ENCODE measurements at places on chromosomes 6 and 20. TPM values are rescaled to one million over a fixed set of nuclear protein-coding genes. Genes with fewer than 3 reads are reported as not detected.

DNA sequence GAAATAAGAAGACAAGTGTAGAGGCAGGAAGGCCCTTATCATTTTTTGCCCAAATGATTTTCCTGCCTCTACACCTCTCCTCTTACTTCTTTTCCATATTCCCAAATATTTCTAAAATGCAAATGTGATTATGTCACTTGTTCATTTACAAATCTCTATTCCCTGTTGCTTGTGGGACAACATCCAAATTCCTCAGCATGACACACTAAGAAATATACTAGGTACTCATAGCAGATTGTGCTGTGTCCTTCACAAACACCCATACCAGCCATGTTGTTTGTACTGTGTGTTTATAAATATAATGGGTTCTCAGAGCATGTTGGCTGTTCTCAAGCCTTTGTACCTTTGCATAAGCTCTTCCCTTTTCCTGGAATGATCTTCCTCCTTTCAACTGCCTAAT, 17.7 kb upstream of the FYN start:
- DNase-seq, result no peak

DNA sequence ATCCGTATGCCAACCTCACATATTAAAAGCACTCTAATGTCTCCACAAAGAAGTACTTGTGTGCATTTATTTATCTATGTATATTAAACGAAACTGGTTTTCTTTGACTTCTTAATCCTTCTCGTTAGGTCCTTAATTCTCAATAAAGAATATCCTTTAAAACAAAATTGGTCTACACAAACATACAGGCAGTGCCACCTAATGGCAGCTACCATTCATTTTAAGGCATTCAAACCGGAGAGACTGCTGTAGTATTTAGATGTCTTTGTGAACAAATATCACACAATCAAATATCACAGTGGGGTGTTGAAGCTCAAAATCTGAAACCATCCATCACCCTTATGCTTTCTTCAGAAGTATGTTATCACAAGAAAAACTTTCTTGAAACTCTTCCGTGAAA, 96.6 kb upstream of the IRAK1BP1 start:
- DNase-seq, result peak; percentile 17

DNA sequence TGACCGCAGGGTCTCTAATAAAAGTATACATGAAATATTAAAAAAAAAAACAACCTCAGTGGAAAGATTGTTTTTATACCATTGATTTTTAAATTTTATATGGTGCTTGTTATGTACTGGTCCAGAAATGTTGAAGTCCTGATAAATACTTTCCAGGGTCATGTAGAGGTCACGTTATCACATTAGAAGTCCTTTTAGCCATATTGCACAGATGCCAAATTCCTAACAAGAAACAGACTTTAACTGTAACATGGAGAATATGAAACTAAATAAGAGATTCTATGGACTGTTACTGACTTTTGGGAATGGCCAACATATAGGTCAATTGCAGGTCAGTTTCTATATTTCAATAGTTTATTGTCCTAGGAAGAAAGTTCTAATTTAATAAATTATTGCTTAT, 89.0 kb downstream of the ADGRB3 start:
- DNase-seq, result no peak

- peak; percentile 33 for DNase-seq
Observed at GRCh38 chr6:69888482-69889233, 22.3 kb downstream of the COL19A1 start.

- DNase-seq, result no peak
Observed at GRCh38 chr6:41449399-41450245, 96.6 kb upstream of the FOXP4 start.

- no peak for DNase-seq
Observed at GRCh38 chr20:1637226-1637625, 17.4 kb upstream of the SIRPB1 start.

GRCh38 chr6:136072691-136073090, 177.4 kb downstream of the MTFR2 start:
- no peak for DNase-seq

GRCh38 chr20:13819885-13820645, 35.2 kb downstream of the NDUFAF5 start:
- peak; percentile 69 for DNase-seq

GRCh38 chr6:85945459-85946185, 302.9 kb upstream of the SYNCRIP start:
- DNase-seq, result no peak

The PLA2G7 gene
- total RNA-seq, result 0.53 TPM

- no peak for DNase-seq
Observed at GRCh38 chr6:169396554-169397163, 143.0 kb upstream of the THBS2 start.

The OR2J3 gene
- not detected for total RNA-seq

The AFDN gene
- 47.5 TPM for total RNA-seq

DNA sequence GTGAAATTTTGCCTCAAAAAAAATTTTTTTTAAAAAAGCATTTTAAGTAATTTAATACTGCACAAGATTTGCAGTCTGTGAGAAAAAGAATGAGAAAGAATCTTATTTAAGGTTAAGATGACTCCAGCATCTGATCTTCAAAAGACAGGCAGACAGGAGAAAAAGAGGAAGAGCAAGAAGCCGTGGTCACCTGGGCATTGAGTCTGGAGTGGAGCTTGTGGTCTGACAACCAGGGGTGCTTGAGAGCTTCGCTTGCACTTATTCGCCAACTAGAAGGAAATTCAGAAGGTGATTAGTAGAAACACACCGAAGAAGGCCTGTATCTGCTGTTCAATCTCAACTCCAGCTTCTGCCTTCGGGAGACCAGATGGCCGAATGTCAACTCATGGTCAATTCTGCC, 75.9 kb downstream of the MYLK4 start:
- DNase-seq, result no peak

- DNase-seq, result no peak
Observed at GRCh38 chr6:44457596-44457995, 70.1 kb downstream of the CDC5L start.

GRCh38 chr6:165876588-165876987, 213.5 kb upstream of the PDE10A start:
- DNase-seq, result no peak

The ANKRD66 gene
- not detected for total RNA-seq

DNA sequence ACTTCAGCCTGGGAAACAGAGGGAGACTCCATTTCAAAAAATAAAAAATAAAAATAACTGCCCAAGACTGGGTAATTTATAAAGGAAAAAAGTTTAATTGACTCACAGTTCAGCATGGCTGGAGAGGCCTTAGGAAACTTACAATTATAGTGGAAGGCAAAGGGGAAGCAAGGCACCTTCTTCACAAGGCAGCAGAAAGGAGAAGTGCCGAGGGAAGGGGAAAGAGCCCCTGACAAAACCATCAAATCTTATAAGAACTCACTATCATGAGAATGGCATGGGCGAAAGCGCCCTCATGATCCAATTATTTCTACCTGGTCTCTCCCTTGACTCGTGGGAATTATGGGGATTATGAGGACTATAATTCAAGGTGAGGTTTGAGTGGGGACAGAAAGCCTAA, 95.5 kb upstream of the LGSN start:
- DNase-seq, result no peak

The DSP gene
- 2.0 TPM for total RNA-seq

DNA sequence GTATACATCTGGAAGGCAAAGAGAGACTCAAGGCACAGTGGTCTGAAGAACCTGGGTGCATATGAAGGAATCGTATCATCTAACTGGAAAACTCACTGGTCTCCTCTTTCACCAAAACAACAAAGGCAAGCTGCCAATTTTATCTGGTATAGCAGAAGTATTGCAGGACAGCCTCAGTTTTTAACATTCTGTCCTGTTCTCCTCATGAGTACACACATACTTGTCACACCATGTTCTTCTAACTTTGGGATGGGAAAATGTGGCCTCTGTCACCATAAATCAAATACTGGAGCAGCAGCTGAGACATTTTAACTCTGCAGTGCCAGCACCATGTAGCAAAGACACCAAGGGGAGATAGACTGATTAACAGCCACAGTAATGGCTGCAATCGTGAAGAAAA, 199.1 kb upstream of the CNR1 start:
- DNase-seq, result no peak

DNA sequence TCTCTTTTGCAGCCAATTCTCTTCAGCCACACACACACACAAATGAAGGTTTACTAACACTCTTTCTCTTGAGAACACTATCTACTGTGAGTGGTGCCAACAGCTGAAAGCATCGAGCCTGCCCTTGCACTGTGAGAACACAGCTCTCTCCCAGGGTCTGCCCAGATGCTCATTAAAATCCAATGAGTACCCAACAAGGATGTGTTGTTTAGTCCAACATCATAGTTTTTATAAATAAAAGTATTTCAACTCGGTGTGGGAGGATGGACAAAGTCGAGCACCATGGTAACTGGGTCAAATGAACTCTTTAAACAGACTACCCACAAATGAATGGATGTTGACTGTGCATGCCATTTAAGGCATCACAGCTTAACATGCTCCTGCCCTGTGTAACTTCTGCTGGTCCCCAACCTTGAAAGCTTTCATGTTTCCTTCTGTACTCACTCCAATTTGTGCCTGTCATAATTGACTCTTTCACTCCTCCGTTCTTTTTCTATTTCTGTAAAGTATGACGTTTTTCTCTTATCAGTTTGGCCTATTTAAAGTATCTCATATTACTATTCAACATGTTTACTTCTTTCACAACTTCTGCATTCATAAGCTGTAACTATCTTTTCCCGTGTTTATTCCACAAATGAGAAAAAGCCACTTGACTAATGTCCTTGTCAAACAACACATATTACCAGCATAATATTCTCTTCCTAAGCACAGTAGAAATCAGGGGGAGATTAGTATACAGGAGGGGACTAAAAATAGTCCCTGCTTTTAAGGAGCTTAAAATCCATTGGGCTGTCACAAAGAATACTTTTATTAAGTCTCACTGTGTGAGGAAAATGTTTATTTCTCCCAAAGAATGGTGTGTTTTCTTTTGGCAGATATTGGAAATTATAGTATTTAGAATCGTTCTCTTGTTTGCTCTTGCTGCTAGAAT, 215.4 kb downstream of the RFPL4B start:
- DNase-seq, result no peak

GRCh38 chr6:111818539-111819226, 54.6 kb downstream of the FYN start:
- no peak for DNase-seq

DNA sequence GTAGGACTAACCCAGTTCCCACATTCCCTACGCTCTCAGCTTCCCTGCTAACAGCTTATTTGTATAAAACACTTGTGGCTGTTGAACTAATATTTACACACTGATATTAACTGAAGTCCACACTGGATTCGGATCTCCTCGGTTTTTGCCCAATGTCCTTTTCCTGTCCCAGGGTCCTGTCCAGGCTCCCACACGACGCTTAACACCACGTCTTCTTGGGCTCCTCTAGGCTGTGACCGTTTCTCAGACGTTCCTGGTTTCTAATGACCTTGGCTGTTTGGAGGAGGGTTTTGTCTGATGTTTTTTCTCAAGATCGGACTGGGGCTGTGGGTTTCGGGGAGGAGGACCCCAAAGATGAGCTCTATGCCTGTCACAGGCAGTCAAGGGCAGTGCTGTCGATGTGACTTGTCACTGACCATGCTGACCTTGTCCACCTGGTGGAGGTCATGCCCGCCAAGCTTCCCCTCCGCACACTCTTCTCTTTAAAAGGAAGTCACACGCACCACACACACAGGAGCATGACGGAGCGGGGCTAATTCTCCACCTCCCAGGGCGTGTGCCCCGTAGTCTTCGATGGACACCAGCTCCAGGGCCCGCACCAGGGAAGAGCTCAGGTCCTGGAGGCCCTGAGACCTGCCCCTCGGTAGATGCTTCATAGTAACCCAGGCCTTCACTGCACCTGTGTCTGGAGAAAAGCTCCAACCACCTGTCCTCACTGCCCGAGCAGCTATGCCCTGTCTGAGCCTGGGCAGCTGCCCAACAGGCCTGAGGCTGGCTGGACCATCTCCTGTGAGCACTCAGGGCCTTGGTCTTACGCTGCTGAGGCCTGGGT, 72.0 kb downstream of the TTLL2 start:
- no peak for DNase-seq

The CFAP61 gene
- 39.3 TPM for total RNA-seq

GRCh38 chr6:148915810-148916209, 169.0 kb downstream of the UST start:
- DNase-seq, result no peak

DNA sequence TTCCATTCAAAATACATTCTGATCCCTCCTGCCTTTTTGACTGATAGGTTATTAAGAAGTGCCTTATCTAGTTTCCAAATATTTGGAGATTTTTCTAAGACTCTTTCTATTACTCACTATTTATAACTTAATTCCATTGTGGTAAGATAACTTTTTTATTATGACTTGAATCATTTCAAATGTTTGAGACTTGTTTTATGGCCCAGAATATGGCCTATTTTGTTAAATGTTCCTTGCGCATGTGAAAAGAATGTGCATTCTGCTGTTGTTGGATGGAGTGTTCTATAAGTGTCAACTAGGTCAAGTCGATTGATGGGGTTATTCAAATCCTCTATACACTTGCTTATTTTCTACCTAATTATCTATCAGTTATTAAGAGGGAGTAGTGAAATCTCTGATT, 13.1 kb upstream of the TCP11 start:
- no peak for DNase-seq

The PREP gene
- total RNA-seq, result 51.6 TPM

DNA sequence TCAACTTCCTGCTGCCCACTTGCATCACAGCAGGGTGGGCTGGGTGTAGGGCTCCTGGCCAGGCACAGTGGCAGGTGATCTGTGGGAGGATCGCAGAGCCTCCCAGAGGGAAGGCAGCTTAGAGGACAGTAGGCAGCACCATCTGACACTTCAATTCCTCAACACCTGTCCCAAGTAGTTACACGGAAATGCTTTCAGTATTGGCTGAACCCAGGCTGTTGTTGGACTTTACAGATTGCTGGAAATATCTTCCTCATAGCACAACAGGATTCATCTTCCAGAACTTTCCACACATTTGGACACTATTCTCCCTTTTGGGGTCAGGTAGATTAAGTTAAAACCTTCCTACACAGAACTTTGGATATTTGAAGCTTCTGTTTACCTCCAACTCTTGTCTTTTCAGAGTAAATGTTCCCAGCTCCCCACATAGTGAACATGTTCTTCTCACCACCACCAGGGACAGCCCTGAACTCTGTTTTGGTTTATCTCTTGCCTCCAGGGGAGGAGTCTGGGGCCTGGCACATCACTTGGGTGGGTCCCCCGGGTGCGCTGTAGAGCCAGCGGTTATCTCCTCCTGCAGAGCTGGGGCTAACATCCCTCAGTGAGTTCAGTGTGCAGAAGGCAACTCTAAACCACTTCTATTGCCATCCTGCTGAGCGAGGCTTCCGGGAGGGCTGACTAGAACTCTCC, 3.5 kb upstream of the SLC22A2 start:
- peak; percentile 26 for DNase-seq
